ENCODE measurements at places on chromosomes 12 and 14.

- no peak for DNase-seq
These were observed at the start of gene TEX22 for GRCh38 chr14:105398044-105398725. TEX22 (plus strand) TSS chr14:105398538; CDS start chr14:105399341, 803 bp downstream.

DNA sequence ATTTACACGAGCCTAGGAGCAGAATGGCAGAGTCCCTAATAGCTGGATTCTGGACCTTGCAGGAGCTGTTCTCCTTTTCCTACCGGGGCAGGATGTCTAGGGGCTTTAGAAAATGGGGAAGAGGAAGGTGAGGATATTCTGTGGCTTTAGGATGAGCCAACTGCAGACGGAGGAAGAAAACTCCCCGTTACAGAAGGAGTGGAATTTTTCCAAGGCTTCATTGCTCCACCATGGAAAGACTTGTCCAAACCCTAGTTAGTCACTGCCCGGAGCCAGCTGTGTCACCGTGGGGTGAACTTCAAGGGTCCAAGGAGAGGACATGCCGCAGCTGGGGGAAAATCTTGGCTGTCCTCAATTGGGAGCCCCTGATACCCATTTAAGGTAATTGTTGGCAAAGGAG, 41.6 kb downstream of the FOS start:
- DNase-seq, result no peak

GRCh38 chr12:56007564-56008559, 10.8 kb downstream of the SUOX start:
- no peak for DNase-seq

DNA sequence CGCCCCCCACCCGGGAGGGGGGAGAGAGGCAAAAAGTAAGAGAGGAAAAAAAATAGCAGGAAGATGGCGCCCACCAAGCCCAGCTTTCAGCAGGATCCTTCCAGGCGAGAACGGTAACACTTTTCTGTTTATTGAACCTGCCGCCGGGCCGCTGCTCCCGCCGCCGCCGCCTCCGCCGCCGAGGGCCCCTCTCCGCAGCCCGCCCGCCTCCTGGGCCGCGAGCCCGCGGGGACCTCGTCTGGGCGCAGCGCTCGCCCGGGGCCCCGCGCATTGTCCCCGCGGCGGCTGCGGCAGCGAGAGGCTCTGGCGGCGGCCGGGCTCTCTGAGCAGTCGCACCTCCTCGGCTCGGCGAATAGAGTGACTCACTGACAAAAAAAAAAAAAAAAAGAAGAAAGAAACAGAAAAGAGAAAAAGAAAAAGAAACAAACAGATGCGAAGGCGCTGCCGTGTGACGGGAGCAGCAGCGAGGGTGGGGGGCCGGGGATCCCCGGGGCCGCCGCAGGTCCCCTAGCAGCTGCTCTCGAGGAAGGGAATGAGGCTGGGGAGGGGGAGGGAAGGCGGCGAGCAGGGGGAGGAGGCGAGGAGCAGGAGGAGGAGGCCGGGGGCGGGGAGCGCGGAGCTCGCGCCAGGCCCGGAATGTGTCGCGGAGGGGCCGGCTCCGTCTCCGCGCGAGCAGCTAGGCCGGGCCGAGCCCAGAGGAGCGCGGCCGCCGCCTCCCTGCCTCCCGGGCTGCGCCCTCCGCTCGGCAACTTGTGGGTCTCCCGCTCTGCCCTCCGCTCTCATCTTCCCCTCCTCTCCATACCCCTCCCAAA, 781 bp downstream of the NPAS3 start:
- DNase-seq, result peak; percentile 66

DNA sequence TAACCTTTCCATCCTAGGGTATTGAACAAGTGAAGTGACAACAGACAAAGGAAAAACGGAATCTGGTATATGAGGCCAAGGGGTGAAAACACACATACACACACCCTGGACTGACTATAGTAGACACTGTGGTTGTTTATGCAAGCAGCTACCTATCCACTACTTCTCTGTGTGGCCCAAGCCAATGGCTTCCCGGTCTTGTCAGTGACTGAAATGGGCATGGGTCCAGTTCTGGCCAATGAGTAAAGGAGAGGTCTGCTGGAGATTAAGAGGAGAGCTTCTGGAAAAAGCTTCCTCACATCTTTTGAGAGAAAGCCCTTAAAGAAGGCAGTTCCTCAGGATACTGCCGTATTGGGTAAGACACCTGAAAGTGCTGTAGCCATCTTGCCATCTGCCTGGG, 19.3 kb downstream of the MBIP start:
- no peak for DNase-seq

DNA sequence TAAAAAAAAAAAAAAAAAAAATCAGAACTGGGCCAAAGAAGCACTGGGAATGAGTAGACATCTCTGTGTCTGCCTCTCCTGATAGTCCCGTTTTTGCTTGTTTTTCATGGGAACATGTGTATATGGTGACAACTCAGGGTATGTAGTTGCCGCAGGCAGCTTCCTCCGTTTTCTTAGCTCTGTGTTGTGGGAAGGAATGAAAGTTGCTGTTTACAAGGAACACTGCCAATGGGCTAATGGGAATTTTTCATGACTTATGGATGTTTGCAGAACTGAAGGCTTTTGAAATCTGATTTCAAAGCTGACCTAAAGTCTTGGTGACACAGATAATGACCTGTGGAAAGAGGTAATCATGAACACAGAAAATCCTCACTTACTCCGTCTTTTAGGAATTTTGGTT, 146.4 kb upstream of the BTG1 start:
- no peak for DNase-seq

GRCh38 chr14:64658201-64658600, 46.0 kb upstream of the PLEKHG3 start:
- no peak for DNase-seq

DNA sequence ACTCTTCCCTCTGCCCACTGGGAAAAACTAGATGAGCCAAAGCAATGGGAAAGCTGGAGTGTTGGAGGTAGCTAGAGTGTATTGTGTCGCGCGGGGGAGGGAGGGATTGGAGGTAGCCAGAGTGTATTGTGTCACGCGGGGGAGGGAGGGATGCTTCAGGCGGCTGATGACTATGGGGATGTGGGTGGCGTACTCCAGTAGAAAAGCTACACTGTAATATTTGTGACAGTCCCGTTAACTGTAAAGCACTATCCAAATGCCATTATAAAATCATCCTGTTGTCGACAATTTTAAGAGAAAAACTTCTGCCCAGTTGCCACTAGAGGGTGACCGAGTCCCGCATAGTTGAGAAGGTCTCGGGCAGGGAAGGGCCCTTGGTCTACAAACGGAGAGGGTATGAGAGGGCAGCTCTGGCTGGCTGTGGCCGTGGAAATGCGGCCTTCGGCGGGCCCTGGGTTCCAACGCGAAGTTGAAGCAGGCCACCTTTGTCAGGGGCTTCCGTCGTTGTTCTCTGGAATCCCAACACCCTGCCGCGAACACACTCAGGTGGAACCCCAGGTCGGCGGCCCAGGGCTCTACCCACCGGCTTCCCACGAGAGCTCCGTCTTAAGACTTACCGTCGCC, 15.1 kb upstream of the PLEK2 start:
- DNase-seq, result peak; percentile 28

DNA sequence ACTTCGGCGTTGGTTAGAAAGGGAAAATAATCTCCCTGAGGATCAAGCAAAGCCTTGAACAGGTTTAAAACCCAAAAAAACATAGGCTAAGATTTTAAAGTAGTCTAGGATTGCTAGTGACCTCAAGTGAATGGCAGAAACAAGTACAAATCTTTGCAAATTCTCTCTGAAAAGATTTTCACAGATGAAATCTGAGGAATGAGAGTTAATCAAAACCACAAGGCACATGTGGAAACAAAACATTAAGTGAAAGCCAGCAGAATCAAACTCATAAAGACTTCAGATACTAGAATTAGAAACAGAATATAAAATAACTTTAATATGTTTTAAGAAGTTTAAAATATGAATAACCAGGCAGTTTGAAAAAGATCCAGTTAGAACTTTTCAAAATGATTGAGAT, 52.2 kb upstream of the CFL2 start:
- no peak for DNase-seq

GRCh38 chr14:90177539-90178189, 78.7 kb upstream of the PSMC1 start:
- no peak for DNase-seq

DNA sequence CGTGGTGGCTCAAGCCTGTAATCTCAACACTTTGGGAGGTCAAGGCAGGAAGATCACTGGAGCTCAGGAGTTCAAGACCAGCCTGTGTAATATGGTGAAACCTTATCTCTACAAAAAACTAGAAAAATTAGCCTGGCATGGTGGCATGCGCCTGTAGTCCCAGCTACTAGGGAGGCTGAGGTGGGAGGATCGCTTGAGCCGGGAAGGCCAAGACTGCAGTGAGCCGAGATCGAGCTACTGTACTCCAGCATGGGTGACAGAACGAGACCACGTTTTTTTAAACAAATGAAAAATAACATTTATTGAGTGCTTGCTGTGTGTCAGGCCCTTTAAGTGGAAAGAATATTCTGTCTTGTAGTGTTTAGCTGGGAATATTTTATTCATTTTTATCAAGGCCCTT, 26.6 kb upstream of the CLMN start:
- DNase-seq, result no peak

DNA sequence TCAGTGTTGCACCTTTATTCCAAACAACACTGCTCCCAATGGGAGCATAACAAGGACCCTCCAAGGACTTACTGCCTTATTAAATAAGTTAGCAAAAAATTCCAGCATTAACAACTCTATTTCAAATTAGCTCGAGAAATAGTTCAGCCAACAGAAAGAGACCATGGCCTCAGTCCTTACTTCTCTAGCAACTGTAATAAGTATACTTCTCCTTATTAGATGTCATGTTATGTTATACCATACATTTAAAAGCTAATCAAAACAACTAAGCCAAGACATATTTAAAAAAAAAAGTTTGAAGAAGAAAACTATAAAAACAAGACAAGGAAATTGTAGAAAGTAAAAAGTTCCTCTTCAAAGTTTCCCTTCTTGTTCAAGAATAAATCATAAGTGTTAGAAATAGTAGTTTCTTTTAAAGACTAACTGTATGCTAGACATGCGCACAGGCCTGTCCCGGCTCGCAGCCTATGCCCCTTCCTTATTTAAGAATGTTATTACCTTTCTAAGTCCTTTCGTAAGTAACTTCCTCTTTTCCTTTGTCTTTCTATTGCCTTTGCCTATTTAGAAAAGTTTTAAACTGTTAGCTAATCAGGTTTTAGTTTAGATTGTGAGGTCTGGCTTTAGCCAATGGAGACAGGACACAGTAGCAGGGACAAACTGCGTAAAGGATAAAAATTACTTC, 68.6 kb downstream of the RESF1 start:
- DNase-seq, result no peak

DNA sequence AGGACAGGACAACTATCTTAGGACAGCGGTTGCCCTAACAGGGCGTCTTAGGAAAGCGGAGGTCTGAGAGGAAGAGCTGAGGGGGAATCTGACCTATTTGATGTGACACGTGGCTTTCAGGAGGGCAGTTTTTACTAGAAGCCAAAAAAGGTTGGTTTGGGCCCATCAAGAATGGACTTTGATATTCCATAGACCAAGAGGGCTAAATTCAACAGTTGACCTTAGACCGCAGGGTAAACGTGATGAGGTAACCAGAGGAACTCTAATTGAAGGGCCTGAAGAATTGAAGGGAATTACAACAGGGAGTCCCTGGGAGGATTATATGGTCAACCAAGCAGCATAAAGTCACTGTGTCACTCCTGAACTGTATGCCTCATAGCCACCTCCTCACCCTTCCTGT, 11.5 kb downstream of the C1S start:
- DNase-seq, result no peak

GRCh38 chr14:34234258-34234657, 227.8 kb downstream of the SPTSSA start:
- no peak for DNase-seq

DNA sequence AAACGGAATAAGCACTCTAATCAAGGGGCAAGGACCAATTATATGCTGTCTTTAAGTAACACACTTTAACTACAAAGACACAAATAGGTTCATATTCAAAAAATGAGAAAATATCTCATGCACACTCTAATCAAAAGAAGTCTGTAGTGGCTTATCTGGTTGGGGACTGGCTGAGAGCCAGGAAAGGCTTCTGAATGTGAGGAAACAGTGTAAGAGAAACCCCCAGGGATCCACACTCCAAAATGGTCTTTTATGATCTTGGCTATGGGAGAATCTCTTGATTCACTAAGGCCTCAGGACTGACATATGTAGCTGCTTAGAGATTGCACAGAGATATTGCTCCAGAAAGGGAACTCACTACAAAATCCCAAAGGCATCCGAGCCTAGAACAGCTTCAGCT, 10.3 kb downstream of the CTSG start:
- DNase-seq, result no peak

DNA sequence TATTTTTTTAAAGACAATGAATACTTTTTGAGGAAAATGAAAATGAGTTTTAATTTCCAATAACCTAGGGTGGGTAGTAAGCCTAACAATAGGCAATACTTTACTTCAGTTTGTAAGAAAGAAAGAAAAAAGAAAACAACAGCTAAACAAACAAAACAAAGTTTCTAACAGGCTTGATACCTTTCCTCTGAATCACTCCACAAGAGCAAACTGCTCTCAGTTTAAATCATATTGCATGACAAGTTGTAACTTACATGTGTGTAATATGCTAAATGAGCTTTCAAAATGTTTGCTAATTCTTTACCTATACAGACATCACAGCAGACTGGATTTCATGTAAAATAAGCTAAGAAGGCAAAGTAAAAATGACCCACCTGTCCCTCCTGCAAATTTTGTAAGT, 6.7 kb upstream of the LMO3 start:
- no peak for DNase-seq

Data from forelimb muscle (tissue), 1 donor.